ENCODE measurements at places on chromosomes 12 and 14.

DNA sequence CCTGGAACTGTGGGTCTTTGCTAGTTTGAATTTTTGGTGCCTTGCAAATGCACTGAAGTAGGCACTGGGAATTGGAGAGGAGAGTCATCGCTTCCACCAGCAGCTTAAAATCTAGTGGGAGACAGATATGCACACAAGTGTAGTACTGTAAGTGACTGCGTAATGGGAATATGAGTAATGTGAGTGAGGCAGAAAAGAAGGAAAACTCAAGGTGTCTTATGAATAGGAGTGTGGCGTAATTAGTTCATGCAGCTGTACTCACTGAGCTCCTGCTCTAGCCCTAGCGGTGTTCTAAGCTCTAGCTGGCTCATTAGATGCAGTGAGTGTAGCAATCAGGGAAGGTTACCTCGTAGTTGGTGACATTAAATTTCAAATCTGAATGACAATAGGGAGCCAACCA is 2.8 kb downstream of the TCP11L2 start:
- H3K27me3 ChIP-seq: no peaks in the 10 kb centered on the region
- H3K4me1 ChIP-seq: peaks cover 58% of the 10 kb centered on the region
- no peak for DNase-seq
- peaks cover 36% of the 10 kb centered on the region for H3K36me3 ChIP-seq
- no peak overlapping the region for H3K4me3 ChIP-seq

- H3K4me3 ChIP-seq: no peak overlapping the region
- H3K27me3 ChIP-seq: no peaks in the 10 kb centered on the region
- peaks cover 28% of the 10 kb centered on the region for H3K4me1 ChIP-seq
- H3K27ac ChIP-seq: no peak overlapping the region
- H3K36me3 ChIP-seq: no peaks in the 10 kb centered on the region
Observed at GRCh38 chr12:54374562-54375258, 9.8 kb downstream of the ZNF385A start.

- no peak overlapping the region for H3K27ac ChIP-seq
- no peak overlapping the region for H3K4me3 ChIP-seq
- no peaks in the 10 kb centered on the region for H3K36me3 ChIP-seq
- no peak for DNase-seq
- H3K4me1 ChIP-seq: peaks cover 3% of the 10 kb centered on the region
Observed at GRCh38 chr12:120397824-120398540, 29.0 kb upstream of the MSI1 start.

- H3K27ac ChIP-seq: no peak overlapping the region
- H3K27me3 ChIP-seq: no peaks in the 10 kb centered on the region
- H3K36me3 ChIP-seq: peaks cover 45% of the 10 kb centered on the region
- no peaks in the 10 kb centered on the region for H3K4me1 ChIP-seq
- DNase-seq: no peak
Observed at GRCh38 chr12:4615667-4616066, 33.2 kb downstream of the AKAP3 start.

GRCh38 chr14:104206281-104206904 is 68.0 kb downstream of the KIF26A start:
- DNase-seq: no peak
- H3K27me3 ChIP-seq: peaks cover 7% of the 10 kb centered on the region
- H3K4me3 ChIP-seq: no peak overlapping the region
- H3K4me1 ChIP-seq: no peaks in the 10 kb centered on the region

DNA sequence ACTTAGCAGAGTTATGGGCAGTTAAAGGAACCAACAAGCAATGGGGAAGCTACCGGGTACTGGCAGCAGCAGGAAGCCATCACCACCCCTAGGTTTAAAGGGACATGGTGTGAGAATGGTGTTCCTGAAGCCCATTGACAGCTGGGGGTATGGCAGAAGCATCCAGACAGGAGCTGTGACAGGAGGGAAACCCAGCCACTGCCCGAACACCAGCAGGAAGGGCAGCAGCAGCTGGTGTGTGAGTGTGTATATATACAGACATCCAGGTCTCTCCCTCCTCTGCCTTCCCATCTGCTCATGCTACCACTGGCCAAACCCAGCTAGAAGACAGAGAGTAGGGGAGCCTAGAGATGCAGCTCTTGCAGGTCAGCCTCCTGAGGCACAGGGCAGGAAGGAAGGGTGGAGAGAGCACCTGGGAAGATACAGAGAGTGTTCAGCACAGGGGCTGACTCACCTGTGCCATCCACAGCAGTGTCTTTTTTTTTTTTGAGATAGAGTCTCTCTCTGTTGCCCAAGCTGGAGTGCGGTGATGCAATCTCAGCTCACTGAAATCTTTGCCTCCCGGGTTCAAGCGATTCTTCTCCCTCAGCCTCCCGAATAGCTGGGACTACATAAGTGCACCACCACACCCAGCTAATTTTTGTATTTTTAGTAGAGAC is 9.2 kb upstream of the ADCK1 start:
- H3K36me3 ChIP-seq: no peaks in the 10 kb centered on the region
- peaks cover 32% of the 10 kb centered on the region for H3K27me3 ChIP-seq
- H3K27ac ChIP-seq: no peak overlapping the region
- no peaks in the 10 kb centered on the region for H3K4me1 ChIP-seq

DNA sequence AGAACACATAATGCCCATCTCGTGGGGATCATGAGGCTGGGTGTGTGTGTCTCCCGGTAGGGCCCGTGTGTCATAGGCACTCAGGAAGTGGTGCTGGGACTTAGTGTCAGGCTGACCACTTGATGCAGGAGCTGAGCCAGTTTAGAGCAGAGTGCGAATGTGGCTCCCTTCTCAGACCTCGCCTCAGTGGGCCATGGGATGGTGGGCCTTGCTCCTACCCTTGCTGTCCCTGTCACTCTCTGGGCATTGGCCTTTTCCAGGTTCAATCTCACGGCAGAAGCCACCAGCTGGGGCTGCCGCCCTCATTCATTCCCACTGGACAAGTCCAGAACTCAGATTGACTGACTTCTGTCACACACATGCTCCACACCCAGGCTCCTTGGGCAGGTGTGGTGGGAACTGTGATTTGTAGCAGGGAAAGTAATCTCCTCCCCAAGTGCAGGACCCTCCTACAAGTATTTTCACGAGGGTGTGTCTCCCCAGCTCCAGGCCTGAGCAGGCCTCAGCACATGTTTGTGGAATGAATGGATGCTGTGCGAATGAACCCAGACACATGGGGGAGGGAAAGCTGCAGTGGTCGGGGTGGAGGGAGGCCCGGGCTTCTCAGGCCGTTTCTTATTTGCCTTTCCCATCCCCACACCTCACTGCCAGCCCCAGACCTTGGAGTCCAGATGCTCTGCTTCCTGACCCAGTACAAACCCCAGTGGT is 54.9 kb downstream of the BEGAIN start:
- H3K27me3 ChIP-seq: no peaks in the 10 kb centered on the region
- H3K27ac ChIP-seq: no peak overlapping the region
- no peak for DNase-seq
- H3K4me1 ChIP-seq: peaks cover 8% of the 10 kb centered on the region

GRCh38 chr12:88241862-88242570 is 99.9 kb downstream of the TMTC3 start:
- no peak overlapping the region for H3K27ac ChIP-seq
- no peak for DNase-seq
- peaks cover 12% of the 10 kb centered on the region for H3K27me3 ChIP-seq

DNA sequence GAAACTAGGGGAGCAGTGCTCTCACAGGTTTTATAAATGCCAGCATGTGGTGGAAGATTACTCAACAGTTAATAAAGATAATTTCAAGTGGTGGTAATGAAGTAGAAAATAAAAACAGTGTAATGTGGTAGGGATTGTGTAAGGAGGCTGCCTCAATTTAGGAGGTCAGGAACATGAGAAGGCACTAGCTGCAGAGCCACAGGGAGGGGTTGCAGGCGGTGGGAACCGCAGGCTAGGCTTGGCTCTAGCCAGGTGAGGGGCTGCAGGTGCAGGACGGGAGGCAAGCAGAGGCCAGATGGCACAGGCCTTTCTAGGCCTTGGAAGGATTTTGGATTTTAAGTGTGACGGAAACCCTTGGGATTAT is 768 bp downstream of the METTL25 start:
- peaks cover 11% of the 10 kb centered on the region for H3K36me3 ChIP-seq
- peak overlapping the region; percentile 99 for H3K4me3 ChIP-seq
- peak overlapping the region; percentile 99 for H3K27ac ChIP-seq
- H3K27me3 ChIP-seq: no peaks in the 10 kb centered on the region

DNA sequence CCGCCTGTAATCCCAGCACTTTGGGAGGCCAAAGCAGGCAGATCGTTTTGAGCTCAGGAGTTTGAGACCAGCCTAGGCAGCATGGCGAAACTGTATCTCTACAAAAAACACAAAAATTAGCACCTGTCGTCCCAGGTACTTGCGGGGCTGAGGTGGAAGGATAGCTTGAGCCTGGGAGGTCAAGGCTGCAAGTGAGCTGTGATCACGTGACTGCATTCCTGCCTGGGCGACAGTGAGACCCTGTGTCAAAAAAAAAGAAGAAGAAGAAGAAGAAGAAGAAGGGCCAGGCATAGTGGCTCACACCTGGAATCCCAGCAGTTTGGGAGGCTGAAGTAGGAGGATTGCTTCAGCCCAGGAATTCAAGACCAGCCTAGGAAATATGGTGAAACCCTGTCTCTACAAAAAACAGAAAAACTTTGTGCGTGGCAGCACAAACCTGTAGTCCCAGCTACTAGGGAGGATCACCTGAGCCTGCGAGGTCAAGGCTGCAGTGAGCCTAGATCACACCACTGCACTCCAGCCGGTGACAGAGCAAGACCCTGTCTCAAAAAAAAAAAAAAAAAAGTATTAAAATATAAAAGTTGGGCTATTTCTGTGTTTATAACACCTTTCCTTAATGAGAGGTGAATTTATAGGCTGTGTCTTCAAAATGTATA is 15.5 kb downstream of the RXYLT1 start:
- no peak overlapping the region for H3K4me3 ChIP-seq
- H3K4me1 ChIP-seq: no peaks in the 10 kb centered on the region
- H3K36me3 ChIP-seq: peaks cover 5% of the 10 kb centered on the region
- no peak overlapping the region for H3K27ac ChIP-seq

GRCh38 chr12:96321941-96322340 is 78.3 kb downstream of the CDK17 start:
- H3K4me3 ChIP-seq: no peak overlapping the region
- H3K27ac ChIP-seq: no peak overlapping the region
- no peak for DNase-seq
- H3K4me1 ChIP-seq: peaks cover 23% of the 10 kb centered on the region
- peaks cover 13% of the 10 kb centered on the region for H3K36me3 ChIP-seq

DNA sequence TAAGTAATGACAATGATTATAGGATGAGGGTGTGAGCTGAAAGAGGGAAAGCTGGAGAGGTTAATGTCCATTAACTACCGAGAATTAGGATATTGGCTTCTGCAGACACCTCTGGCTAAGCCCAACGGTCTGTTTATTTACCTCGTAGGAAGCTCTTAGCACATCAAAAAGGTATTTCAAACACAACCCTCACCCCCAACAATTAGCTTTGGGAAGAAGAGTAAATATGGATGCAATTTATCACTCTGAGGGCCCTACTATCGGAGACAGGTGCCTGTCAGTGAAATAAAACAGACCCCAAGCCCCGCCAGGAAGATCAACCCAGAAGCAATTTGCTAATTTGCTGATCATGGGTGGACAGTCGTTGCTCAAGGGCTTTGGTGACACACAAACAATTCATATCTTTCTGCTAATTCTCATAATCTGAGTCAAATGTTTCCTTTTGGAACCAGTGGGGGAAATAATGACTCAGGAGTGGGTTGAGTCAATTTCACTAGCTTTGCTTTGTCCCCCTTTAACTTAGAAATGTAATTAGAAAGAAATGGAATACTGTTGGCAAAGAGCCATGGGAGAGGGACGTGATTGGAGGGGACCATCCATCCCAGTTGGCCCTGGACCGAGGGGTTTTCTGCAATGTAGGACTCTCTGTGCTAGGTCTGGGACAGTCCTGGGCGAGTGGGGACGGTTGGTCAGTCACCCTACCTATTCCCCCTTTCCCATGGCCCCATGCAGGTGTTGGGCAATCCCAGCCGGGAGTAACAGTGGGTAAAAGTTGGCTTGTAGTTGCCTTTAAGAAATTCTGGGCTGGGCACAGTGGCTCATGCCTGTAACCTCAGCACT is 99.1 kb upstream of the MED13L start:
- no peaks in the 10 kb centered on the region for H3K27me3 ChIP-seq
- no peak overlapping the region for H3K27ac ChIP-seq
- no peaks in the 10 kb centered on the region for H3K36me3 ChIP-seq
- H3K4me1 ChIP-seq: no peaks in the 10 kb centered on the region
- no peak overlapping the region for H3K4me3 ChIP-seq

GRCh38 chr14:104228221-104228620 is 89.8 kb downstream of the KIF26A start:
- peaks cover 41% of the 10 kb centered on the region for H3K4me1 ChIP-seq
- peak overlapping the region; percentile 39 for H3K27ac ChIP-seq
- DNase-seq: no peak

- H3K4me1 ChIP-seq: peaks cover 24% of the 10 kb centered on the region
- H3K36me3 ChIP-seq: no peaks in the 10 kb centered on the region
- peaks cover 11% of the 10 kb centered on the region for H3K27me3 ChIP-seq
- no peak for DNase-seq
- H3K4me3 ChIP-seq: peak overlapping the region; percentile 89
- H3K27ac ChIP-seq: peak overlapping the region; percentile 66
Observed at GRCh38 chr12:104957719-104958000, 430 bp downstream of the SLC41A2 start.

DNA sequence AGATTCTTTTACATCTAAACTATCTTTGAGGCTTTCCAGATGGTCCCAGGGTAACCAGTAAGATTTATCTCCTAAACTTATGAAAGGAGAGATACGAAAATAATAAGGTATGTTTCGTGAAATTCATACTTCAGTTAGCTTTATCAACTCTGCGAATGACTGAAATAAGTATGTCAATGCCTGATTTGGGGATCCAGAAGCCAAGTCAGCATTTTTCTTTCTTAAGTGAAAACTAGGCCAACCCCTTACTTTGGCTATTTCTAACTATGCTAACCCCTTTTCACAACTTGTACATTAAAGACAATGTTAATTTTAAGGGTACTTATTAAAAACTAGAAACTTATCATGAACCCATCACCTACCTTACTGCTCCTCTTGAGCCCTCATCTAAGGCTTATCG is 26.9 kb upstream of the NID2 start:
- no peak for DNase-seq
- H3K4me3 ChIP-seq: no peak overlapping the region
- no peaks in the 10 kb centered on the region for H3K36me3 ChIP-seq
- H3K27ac ChIP-seq: no peak overlapping the region
- no peaks in the 10 kb centered on the region for H3K4me1 ChIP-seq
- H3K27me3 ChIP-seq: peaks cover 8% of the 10 kb centered on the region

GRCh38 chr12:30847259-30847658 is 79.3 kb upstream of the TSPAN11 start:
- no peaks in the 10 kb centered on the region for H3K27me3 ChIP-seq
- DNase-seq: peak; percentile 34
- H3K27ac ChIP-seq: no peak overlapping the region
- H3K4me1 ChIP-seq: peaks cover 9% of the 10 kb centered on the region

DNA sequence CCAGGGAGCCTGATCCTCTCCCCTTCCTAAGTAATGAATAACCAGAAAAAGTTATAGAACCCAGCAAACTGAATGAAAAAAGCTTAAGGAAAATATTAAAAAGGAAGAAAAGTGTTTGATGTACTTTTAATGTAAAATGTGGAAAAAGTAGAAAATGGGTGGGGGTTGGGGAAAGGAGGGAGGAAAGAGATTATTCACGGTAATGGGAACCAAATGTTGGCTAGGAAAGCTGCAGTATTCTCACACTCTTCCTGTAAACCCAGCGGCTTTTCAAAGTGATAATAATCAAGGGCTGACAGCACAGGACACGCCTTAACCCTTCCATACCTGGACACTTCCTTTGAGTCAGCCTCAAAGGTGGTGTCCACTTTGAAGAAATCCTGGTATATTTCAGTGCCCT is 139.2 kb downstream of the TGFB3 start:
- H3K27ac ChIP-seq: no peak overlapping the region
- H3K4me1 ChIP-seq: no peaks in the 10 kb centered on the region
- H3K36me3 ChIP-seq: peaks cover 4% of the 10 kb centered on the region
- no peak overlapping the region for H3K4me3 ChIP-seq
- H3K27me3 ChIP-seq: no peaks in the 10 kb centered on the region

- peaks cover 16% of the 10 kb centered on the region for H3K4me1 ChIP-seq
- peaks cover 84% of the 10 kb centered on the region for H3K27me3 ChIP-seq
- H3K36me3 ChIP-seq: peaks cover 4% of the 10 kb centered on the region
- H3K27ac ChIP-seq: no peak within 1 kb of the TSS
Observed at GRCh38 chr12:54028314-54029201, at the start of gene HOXC6. HOXC6 (plus strand) TSS chr12:54028440; CDS start chr12:54028522, 82 bp downstream.
